Hematopoietic multipotent progenitor cell treated with erythropoietin and hydrocortisone succinate and interleukin-3 and kit ligand, for 15 days (in vitro differentiated cells): ENCODE measurements at places on chromosomes 5 and 9.
A peak's percentile ranks its signal among the peaks of the same experiment; 100 is the strongest.

GRCh38 chr5:137733922-137734321 lies 2.0 kb downstream of the KLHL3 start:
- DNase-seq, result no peak

GRCh38 chr5:111922344-111922743 lies 165.3 kb upstream of the NREP start:
- DNase-seq, result no peak

DNA sequence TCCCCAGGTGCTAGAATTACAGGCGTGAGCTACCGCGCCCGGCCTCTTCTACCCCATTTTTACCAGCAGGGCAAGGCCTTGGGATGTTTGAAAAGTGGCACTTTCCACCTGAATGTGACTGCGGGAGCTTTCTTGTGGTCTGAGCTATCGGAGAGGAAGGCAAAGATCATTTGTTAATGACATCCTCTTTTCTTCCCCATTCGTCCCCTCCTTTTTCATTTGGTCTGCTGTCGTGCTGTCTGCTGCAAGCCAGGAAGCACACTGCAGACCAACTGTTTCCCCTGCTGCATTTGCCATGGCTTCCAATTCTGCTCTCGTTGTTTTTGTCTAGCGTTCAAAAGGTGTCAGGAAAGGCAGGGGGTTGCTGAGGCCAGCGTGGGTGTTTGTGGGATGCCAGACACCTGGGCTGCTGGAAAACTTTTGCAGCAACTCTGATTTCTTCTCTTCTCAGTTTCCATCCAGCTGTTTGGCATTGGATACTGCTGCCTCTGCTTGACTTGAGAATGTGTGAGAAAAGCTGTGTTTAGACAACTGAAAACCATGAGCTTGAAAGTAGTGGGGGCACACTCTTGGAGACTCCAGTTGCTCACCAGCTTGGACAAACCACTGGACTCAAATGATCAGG lies 196.4 kb upstream of the MSX2 start:
- DNase-seq, result no peak

DNA sequence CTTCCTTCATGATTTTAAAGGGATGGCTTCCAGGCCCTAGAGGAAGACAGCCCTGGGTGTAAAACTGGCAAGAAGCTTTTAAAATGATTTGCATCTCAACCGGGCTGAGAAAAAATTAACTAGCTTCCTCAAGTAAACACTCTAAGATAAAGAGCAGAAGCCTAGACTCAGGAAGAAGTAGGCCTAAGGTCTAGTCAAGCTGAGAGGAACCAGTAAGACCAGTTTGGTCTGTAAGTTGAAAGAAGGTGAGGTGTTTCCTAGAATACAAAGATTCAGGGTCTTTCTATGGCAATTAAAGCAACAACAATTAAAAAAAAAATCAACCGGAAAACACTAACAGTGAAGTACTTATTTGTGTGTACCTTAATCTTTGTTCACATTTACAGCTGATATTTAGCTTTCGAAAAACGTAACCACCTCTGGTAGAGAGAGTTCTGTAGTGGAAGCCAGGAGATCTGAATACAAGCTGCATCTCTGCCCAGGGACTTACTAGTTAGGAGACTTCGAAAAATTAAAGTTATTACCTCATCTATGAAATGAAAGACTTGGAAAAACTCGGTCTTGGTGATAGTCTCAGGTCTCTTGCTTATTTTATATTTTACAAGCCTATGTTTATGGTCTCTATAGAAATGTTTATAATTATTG lies 75.7 kb downstream of the TUSC1 start:
- DNase-seq, result no peak

DNA sequence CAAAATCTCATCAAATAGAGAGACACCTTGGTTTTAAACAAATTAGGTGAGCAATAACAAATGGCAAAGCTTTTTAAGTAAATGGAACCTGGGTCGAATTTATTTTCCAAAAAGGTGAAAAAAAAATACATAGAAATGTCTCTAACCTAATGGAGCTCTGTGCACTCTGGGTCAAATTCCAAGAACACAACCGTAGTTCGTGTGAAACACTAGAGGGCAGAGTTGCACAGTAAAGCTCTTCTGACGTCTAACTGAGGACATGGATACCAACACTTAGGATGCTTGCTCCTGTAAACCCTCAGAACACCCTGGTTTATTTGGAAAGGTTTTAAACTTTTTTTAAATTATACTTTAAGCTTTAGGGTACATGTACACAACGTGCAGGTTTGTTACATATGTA lies 18.9 kb downstream of the MARCHF11 start:
- peak; percentile 5 for DNase-seq

DNA sequence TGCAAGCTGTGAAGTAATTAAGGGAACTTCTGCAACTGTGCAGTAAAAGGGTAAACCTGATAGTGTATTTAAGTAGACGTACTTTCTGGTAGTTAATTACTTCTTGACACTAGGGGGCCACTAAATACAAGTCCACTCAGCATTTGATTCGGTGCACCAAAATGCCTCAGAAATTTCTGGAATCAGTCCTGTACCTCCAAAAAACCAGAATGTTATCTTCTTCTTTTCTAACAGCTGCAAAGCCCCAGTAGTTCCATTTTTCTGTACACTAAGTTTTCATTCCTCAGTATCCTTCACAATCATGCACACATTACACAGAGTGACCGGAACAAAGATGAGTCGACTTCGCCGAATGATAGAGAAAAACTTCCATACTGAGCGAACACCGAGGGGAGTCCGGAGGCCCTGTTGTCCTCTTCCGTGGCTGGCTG lies 484 bp downstream of the GFM2 start:
- DNase-seq, result peak; percentile 72

DNA sequence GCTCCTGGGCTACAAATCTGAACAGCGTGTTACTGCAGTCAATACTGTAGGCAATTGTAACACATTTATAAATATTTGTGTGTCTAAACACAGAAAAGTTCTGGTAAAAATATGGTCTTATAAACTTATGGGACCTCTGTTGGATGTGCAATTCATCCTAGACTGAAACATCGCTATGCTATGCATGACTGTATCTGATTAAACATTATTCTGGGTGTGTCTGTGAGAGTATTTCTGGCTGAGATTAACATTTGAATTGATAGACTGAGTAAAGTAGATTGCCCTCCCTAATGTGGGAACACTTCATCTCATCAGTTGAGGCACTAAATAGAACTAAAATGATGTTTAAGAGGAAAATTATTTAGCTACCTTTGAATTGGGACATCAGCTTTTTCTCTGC lies 24.3 kb upstream of the PRDM9 start:
- DNase-seq, result no peak

GRCh38 chr5:157599565-157599964 lies 24.0 kb upstream of the ADAM19 start:
- DNase-seq, result no peak

DNA sequence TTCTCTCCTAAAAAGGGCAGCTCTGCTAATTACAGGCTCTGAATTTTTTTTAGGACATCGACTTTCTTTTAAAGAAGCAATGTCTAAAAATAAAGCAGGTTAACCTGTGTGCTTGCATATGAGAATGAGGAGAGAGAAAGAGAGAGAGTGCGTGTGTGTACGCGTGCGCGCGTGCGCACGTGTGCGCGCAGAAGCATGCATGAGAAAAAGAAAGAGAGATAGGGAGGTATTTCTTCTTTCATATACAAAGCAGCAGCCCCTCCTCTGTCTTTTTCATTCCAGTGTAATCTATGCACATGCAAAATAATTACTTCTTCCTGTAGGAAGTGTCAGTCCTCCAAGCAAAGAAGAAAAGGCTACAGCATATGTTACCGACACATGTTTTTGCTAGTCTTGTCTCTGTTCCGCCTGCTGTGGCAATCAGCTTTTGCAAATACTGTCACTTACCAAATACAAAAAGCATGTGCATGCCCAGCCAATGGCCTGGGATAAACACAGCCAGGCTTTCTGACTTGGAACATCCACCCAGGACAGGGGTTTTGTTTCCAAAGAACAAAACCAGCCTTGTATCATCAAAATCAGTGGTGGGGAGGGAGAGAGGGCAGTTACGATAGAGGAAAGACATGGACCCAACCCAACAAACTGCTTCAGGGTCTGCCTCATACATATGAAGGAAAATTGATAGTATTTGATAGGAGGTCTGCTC lies 252.3 kb upstream of the SLC24A2 start:
- DNase-seq, result no peak

DNA sequence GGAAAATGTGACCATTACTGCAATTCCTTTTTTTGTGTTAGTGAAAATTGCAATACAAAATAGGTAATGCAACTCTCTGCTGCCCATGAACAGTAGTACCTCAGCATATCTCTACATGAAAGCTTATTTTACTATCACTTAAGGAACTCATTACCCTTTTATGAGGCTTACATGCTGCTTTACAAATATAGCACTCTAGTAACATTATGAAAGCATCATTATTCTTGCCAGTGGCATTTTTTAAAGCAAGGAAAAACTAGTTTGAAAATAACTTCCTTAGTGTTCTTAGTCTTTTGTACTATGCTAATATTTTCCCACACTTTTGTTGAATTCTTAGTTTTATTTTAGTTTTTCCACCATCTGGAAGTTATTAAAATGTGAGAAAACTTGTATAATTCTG lies 797.3 kb upstream of the ARRDC3 start:
- no peak for DNase-seq

DNA sequence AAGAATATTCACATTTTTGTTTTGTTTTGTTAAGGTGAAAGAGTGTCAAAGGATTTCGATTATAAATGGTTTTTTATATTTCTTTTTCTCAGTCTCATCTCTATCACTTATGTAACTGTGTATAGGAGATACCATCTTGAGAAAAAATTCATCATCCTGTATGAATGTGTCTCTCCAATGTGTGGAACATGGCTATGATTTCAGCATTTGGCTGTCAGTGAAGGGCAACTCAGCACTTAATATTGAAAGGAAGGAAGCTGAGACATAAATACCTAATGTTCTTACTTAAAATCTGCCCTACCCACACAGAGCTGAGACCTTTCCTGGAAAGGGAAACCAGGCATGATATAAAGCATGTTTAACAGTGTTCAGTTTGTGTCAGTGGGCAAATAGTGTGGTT lies 474.2 kb upstream of the RIOK2 start:
- DNase-seq, result no peak

DNA sequence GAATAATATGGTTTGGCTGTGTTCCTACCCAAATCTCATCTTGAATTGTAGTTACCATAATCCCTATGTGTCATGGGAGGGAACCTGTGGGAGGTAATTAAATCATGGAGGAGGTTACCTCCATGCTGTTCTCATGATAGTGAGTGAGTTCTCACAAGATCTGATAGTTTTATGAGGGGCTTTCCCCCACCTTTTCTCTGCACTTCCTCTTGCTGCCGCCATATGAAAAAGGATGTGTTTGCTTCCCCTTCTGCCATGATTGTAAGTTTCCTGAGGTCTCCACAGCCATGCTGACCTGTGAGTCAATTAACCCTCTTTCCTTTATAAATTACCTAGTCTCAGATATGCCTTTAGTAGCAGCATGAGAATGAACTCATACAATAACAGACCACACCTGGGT lies 63.7 kb upstream of the PRR16 start:
- no peak for DNase-seq

DNA sequence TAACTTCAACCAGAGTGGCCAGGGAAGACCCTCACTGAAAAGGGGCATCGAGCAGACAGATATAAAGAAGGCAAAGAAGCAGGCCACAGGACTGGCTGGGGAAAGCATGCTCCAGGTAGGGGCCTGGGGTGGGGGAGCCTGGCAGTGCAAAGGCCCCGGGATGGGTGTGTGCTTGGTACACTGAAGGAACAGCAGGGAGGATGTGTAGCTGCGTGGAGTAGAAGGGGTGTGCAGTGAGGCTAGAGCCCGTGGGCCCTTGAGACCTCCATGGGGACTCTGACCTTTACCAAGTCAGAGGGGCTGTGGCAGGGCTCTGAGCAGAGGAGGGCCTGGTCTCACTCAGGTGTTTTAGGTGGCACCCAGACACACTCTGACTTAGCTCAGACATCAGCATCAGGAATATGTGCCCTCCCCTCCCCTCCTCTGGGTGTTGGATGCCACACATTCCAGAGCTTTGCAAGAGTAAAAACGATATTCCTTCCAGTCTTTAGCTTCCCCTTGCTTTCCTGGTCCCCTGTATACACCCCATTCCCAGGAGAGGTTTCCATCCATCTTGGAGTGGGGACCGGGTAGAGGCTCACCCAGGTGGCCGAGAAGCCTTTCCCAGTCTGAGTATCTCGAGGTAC lies 7.6 kb downstream of the TRIM7 start:
- DNase-seq, result no peak

DNA sequence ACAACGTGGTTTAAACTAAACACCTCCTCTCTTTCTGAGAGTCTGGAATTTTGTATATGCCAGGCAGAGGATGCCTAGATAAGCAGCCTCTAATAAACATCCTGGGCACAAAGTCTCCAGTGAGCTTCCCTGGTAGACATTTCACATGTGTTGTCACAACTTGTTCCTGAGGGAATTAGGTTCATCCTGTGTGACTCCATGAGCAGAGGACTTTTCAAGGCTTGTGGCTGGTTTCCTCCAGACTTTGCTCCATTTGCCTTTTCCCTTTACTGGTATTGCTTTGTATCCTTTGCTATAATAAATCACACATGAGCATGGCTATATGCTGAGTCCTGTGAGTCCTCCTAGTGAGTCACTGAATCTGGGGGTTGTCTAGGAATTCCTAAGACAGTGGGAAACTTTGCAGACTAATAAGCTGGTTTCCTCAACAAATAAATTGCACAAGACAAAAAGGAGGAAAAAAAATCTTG lies 77.4 kb downstream of the NR2F1-AS1 start:
- no peak for DNase-seq

DNA sequence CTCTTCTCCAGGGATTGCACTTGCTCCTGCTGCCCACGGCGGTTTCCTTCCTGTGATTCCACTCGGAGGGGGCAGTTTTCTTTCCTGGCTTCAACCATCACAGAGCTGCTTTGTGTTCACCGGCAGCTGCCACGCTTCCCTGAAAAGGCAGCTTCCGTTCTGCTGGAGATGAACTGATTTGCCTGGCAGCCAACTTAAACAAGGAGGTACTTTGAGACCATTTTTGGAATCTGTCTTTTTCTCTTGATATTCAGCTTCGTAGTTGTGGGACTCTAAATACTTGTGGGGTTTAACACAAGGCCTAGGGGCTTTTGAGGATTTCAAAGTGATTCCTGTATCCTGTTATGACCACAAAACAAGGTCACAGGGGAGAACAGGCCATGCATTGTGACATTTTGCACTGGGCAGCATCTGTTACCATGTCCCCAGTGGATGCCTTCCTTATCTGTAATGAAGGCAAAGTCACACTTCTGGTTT lies 192.0 kb downstream of the MTRR start:
- DNase-seq, result no peak

- DNase-seq, result no peak
These were observed 47.3 kb upstream of the CEP78 start for GRCh38 chr9:78188594-78188993.

DNA sequence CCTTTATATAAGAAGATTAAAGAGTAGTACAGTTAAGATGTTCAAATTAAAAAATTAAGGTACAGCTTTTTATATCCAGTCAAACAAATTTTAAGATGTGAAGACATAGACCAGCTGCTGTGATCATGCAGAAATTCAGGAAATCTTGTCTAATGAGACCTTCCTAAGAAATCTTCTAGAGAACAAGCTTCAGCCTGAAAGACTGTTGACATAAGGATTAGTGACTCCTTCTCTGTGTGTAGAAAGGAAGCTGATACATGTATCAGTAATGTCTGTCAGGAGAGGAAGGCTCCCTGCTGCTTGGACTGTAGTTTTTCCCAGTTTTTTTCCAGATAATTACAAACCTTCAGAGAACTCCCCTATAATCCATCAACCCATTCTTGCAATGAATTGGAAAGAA lies 75.8 kb upstream of the PCSK5 start:
- DNase-seq, result no peak

- DNase-seq, result no peak
These were observed 545.8 kb downstream of the CSNK1G3 start for GRCh38 chr5:124057724-124058231.
